ENCODE measurements at places on chromosomes 7 and 10. TPM values are rescaled to one million over a fixed set of nuclear protein-coding genes. Genes with fewer than 3 reads are reported as not detected.

- DNase-seq = no peak
Measured at GRCh38 chr7:28697913-28698563, 260.1 kb downstream of the TRIL start.

DNA sequence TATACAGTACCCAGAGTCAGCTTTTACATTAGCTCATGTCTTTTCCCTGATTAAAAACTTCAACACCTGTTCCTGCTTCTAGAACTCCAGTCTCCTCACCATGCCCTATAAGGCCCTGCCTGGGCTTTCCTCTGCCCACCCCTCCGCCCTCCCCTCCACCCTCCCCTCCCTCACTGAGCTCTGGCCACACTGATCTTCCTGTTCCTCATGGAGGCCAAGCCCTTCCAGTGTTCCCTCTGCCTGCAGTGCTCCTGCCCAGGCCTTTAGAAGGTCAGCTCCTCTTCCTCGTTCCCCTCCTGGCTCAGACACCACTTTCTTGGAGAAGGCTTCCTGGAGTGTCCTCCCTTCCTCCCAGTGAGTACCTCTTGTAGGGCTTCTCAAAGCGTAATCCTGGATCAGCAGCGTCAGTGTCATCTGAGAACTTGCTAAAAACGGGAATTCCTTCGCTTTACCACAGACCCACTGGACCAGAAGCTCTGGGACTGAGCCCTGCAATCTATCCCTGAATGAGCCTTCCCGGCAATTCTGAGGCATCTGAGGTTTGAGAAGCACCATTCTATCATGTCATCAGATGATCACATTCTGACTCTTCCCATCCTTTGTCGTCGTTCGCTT is 3.7 kb downstream of the PDZD7 start:
- no peak for DNase-seq

DNA sequence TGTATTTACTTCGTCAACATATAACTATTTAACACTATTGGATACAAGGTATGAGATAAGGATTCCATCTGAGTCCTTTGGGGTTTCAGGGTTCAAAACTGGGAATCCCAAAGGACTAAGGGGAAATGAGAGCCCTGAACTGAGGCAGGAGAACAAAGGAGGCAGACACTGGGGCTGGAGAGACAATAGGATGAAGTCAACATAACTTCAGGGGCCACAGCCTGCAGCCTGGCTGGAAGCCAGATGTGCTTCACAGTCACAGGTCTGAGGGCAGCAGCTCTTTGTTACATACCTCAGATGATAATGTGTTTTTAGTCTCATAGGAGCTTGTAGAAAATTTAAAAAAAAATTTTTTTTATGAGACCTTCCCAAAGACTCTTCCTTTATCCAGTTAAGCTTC is 73.3 kb downstream of the NRF1 start:
- no peak for DNase-seq

GRCh38 chr10:9885761-9886160 is 1131.9 kb upstream of the CELF2 start:
- DNase-seq = no peak

DNA sequence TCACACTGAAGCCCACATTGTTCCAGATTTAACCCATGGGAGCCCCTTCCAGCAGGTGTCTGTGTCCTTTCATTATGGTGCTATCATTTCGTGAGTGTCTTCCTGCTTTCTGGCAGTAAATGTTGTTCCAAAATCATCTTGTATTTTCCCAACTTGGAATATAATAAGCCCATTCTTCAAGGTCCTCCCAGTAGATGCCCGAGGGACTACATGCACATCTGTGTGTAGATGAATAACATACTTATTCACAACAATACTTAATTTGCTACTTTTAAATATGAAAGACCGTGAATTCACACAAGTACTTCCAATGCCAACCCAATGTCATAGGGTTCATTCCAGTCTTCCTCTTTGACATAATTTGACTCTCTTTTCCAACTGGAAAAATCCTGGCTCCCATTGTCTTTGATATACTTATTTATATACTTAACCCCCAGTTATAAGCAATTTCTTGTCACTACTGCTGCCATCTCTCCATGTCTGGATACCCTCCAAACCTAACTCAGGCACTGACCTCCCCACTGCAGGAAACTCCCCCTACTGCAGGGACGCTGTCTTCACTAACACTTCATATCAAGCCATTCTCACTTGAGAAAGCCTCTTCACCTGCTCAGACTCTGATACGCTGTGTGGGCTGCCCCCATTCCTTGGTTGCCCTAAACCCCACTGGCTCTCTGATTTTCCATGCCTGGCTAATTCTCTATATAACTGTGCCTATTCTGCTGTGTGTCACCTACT is 1119.2 kb downstream of the CNTNAP2 start:
- DNase-seq = no peak

- no peak for DNase-seq
Measured at GRCh38 chr7:116710764-116711452, 38.9 kb downstream of the MET start.

DNA sequence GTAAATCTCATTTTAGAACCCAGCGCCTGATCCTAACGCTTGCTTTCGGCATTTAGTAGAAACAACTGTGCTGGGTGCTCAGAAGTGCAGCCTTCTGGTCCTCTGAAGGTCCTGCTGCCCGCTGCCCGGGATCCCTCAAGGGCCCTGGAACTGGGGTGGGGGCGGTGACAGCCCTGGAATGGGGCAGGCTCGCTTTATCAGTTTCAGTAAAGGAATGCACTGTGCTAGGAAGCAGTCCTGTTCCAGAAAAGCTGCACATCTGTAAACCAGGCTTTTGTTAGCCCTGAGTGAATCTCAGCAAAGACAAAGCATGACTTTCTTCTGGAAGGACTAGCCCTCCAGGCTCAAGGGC is 254.6 kb downstream of the TNS3 start:
- DNase-seq = no peak

GRCh38 chr7:112143582-112143981 is 62.6 kb downstream of the DOCK4 start:
- no peak for DNase-seq

- DNase-seq = no peak
Measured at GRCh38 chr10:78566284-78567111, 502.3 kb upstream of the ZMIZ1 start.

GRCh38 chr7:43781726-43782607 is 23.5 kb downstream of the BLVRA start:
- peak; percentile 20 for DNase-seq

DNA sequence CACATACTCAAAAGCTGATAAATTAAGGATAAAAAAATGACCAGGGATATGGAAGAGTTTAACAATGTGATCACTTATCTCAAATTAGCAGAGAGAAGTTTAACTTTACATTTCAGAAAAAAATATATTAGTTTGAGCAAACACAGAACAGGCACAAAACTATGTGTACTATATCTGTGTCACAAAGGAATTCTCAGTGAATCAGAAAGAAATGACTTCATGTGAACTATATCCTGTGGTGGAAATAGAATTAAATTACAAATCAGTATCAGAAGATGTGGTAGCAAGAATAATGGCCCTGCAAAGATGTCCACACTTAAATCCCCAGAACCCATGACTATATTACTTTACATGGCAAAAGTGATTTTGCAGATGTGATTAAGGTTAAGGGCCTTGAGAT is 70.3 kb downstream of the SEC23IP start:
- no peak for DNase-seq

GRCh38 chr10:75754096-75754831 is 322.8 kb downstream of the LRMDA start:
- no peak for DNase-seq

HECW1 gene
- 0.36 TPM for polyA plus RNA-seq

RBP4 gene
- 33.9 TPM for polyA plus RNA-seq

GPR37 gene
- 2.2 TPM for polyA plus RNA-seq

GDF2 gene
- not detected for polyA plus RNA-seq

TMEM196 gene
- 0.79 TPM for polyA plus RNA-seq

FZD8 gene
- 5.5 TPM for polyA plus RNA-seq
